ENCODE measurements at places on chromosomes 11 and 22.

DNA sequence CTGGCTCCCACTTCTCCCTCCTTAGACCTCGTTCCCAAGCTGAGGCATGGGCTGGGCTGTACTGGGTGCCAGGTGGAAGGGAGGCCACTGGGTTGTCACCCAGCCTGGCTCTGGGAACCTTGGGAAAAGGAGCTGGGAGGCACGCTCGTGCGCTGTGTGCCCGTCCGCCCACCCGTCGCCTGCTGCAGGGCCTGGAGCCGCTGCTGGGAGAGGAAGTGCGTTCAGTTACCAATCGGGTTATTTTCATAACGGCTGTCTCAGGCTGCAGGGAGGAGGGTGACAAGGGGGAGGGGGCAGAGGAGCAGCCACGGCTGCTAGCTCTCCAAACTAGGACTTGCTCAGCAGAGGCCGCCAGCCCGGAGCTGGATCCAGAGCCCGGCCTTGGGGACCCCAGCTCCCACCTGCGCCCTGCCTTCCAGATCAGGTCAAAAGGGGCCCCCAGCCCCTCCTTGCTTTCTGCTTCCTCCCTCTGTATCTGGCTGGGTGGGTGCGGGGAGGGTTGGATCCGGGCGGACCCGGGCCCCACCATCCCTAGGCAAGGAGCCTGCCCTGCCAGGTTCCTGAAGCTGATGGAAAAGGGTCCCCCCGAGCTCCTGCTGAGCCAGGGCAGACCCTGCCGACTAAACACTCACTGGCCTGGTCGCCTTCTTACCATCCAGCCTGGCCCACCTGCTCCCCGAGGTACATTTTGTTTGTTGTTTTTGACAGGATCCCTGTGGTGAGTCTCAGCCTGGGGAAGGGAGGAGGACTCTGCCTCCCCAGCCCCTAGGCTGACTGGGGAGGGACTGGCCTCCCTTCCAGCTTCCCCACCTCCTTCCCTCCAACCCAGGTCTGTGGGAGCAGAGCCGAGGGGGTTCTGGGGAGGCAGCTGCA is 14.3 kb downstream of the DGKZ start:
- DNase-seq: no peak

- no peak for DNase-seq
Measured at GRCh38 chr11:65871811-65872548, 620 bp downstream of the EFEMP2 start.

GRCh38 chr11:111299101-111300026 is 1.0 kb downstream of the POU2AF3 start:
- no peak for DNase-seq

DNA sequence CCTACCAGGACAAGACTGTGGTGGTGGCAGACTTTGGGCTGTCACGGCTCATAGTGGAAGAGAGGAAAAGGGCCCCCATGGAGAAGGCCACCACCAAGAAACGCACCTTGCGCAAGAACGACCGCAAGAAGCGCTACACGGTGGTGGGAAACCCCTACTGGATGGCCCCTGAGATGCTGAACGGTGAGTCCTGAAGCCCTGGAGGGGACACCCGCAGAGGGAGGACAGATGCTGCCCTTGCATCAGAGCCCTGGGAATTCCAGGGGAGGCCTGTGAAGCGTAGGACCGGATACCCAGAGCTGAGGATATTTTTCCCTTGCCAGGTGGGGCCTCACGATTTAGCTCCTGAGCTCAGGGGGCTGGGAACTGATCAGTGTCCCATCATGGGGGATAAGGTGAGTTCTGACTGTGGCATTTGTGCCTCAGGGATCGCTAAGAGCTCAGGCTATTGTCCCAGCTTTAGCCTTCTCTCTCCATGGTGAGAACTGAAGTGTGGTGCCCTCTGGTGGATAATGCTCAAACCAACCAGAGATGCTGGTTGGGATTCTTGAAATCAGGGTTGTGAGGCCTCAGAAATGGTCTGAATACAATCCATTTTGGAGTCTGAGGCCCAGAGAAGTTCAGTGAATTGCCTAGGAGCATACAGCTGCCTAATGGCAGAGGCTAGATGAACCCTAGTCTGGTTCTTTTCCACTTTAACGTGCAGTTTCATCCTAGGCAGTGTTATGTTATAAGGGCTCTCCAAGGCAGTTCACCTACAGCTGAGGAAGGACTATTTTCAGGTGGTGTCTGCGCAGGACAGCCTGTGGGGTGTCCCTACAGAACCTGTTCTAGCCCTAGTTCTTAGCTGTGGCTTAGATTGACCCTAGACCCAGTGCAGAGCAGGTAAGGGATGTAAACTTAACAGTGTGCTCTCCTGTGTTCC is 19.5 kb downstream of the PIK3IP1 start:
- DNase-seq: no peak

DNA sequence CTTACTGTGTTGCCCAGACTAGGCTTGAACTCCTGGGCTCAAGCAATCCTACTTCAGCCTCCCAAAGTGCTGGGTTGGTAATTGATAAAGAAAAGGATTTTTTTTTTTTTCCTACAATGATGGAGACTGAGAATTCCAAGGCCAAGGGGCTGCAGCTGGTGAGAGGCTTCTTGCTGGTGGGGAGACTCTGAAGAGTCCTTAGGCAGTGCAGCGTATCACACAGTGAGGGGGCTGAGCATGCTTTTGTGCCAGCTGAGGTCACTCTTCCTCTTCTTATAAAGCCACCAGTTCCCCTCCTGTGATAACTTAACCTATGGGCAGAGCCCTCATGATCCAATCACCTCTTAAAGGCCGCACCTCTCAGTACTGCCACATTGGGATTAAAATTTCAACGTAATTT is 28.2 kb upstream of the CCDC81 start:
- DNase-seq: no peak

DNA sequence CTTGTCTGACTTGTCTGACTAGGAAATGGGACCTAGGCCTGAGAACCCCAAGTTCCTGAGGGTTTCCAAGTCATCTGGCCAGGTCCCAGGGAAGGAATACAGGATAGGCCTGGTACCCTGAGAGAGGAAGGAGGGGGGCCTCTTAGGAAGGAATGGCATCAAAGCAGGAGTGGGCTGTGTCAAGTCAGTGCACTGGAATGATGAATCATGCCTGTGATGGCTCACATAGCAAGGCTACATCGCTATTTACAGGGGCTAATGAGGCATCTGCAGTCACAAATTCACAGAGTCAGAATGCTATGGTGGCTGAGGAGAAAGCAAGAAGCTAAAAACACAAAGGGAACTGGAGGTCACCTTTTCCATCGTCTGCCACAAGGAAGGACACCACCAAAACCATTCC is 247.3 kb downstream of the NXPE2 start:
- no peak for DNase-seq

DNA sequence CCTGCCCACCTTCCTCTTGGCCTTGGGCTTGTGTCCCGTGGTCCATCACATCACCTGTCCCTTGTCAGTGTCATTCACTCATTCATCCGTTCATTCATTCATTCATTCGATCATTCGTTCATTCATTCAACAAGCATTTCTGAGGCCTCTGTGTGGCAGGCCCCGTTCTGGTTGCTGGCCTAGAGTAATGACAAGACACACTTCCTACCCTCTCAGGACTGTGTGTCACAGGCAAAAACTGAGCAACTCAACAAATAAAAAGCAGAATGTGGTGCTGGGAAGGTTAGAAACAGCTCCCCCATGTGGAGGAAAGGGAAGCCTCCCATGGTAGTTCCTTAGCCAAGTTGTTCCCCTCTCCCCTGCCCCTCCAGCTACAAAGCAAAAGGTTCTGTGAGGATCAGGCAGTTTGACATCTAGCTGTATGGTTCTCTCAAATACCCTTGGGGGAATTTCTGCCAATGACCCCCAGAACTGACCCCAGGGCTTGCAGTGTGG is 1.6 kb upstream of the OMP start:
- no peak for DNase-seq

- no peak for DNase-seq
Measured at GRCh38 chr11:67432655-67433349, 4.5 kb downstream of the RPS6KB2 start.

- no peak for DNase-seq
Measured at GRCh38 chr11:65077451-65077850, 6.4 kb downstream of the CDCA5 start.

GRCh38 chr11:61749591-61750217 is 2.7 kb upstream of the MYRF start:
- no peak for DNase-seq

GRCh38 chr11:7612056-7612660 is 61.1 kb downstream of the CYB5R2 start:
- no peak for DNase-seq

GRCh38 chr11:60838132-60838531 is 3.8 kb upstream of the CCDC86 start:
- DNase-seq: no peak

- DNase-seq: no peak
Measured at GRCh38 chr11:37203006-37203405, 605.0 kb upstream of the RAG2 start.

GRCh38 chr11:119615003-119615881 is 113.8 kb downstream of the NECTIN1 start:
- no peak for DNase-seq

GRCh38 chr11:32385998-32386397 is 49.3 kb downstream of the WT1 start:
- no peak for DNase-seq

DNA sequence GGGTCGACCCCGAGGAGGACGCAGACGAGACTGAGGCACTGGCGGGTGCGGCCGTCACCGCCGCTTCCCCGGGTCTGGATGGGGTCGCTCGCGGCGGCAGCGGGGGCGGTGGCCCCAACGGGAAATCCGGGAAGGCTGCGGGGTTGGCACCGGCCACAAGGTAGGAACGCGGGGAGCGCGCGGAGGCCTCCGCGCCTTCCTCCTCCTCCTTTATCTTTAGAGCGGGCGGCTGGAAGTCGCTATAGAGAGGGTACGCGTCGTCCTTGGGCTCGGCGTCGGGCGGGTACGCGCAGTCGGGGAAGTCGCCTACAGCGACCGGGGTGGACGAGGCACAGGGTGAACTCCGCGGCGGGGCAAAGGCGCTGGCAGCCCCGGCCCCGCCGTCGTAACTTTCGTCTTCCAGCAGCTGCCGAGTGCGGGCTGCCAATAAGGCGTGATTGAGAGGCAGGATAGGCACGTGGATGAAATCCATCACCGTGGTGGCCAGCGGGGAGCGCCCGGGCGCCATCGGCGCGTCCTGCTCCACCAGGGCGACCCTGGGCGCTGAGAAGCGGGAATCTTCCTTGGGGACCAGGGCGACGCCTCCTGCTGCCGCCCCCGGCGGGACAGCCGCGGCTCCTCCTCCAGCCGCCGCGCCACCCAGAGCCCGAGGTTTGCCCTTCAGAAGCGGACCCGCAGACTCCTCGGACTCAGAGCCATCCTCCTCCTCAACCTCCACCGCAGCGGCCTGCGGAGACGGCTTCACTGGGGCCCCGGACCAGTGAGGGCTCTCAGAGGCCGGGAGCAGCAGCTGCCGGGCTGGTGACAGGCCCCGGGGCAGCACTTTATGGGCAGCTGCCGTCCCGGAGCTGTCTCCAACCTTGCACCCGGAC is 1.7 kb downstream of the PGR start:
- no peak for DNase-seq

DNA sequence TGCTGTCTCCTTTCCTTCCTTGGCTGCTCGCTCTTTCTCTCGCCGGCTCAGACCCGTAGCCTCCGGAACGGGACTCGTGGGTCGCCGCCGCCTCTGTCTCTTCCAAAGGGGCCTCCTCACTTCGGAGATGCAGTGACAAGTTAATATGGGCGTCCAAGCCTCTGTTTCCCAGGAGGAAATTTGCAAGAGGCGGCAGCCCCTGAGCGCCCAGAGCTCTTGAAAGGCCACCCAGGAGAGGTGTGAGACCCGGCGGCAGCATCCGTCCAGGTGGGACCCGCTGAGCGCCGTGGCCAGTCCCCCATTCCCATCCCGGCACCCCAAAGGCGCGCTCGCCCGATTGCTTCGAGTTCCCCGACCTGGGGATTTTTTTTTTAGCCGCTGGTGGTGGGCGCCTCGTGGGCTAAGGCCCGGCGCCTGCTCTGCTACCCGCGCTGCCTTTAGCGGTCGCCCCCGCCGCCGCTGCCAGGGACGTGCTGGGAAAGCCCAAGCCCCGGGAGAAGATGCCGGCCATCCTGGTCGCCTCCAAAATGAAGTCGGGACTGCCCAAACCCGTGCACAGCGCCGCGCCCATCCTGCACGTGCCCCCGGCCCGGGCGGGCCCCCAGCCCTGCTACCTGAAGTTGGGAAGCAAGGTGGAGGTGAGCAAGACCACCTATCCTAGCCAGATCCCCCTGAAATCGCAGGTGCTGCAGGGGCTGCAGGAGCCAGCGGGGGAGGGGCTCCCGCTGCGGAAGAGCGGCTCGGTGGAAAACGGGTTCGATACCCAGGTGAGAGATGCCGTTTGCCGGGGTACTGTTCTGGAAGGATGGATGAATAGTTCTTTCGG is 772 bp downstream of the NAV2 start:
- DNase-seq: no peak

- no peak for DNase-seq
Measured at GRCh38 chr11:65767406-65767805, 13.4 kb downstream of the AP5B1 start.

- no peak for DNase-seq
Measured at GRCh38 chr11:27193434-27194225, 153.0 kb downstream of the BBOX1 start.

- no peak for DNase-seq
Measured at GRCh38 chr22:39343259-39344045, 6.3 kb upstream of the SYNGR1 start.

- DNase-seq: no peak
Measured at GRCh38 chr22:32562401-32562800, 87.8 kb downstream of the FBXO7 start.

- DNase-seq: no peak
Measured at GRCh38 chr22:31682751-31683150, 20.7 kb upstream of the PISD start.

GRCh38 chr11:19987331-19987801 is 172.9 kb downstream of the DBX1 start:
- DNase-seq: no peak

- DNase-seq: no peak
Measured at GRCh38 chr22:38215156-38216038, 13.6 kb downstream of the MAFF start.

GRCh38 chr11:27551127-27551526 is 44.6 kb upstream of the LIN7C start:
- no peak for DNase-seq

DNA sequence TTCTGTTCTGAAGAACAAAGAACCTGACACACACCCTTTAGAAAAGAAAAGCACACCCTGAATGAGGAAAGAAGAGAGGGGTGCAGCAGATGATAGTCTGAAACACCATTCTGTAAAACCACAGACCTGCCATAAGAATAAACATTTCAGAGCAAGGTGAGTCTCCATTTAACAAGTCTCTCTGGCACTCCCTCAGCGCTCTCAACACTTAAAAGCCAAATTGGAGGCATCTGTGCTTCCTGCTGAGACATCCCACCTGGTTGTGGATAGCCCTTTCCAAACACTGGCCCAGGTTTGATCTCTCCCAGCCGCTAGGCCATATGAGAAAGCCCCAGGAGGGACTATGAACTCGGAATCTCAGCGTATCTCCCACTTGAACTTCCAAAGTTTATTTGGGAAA is 36.3 kb downstream of the ETS1 start:
- DNase-seq: no peak

All from stimulated activated CD4-positive, alpha-beta T cell treated with anti-CD3 and anti-CD28 coated beads, Interleukin-1b, Interleukin-23, amount 100 ng/mL, for 1 hour (primary cell).